ENCODE measurements at places on chromosomes 2 and 18.

- DNase-seq = no peak
These were observed 283.4 kb upstream of the PARD3B start for GRCh38 chr2:204261846-204262245.

DNA sequence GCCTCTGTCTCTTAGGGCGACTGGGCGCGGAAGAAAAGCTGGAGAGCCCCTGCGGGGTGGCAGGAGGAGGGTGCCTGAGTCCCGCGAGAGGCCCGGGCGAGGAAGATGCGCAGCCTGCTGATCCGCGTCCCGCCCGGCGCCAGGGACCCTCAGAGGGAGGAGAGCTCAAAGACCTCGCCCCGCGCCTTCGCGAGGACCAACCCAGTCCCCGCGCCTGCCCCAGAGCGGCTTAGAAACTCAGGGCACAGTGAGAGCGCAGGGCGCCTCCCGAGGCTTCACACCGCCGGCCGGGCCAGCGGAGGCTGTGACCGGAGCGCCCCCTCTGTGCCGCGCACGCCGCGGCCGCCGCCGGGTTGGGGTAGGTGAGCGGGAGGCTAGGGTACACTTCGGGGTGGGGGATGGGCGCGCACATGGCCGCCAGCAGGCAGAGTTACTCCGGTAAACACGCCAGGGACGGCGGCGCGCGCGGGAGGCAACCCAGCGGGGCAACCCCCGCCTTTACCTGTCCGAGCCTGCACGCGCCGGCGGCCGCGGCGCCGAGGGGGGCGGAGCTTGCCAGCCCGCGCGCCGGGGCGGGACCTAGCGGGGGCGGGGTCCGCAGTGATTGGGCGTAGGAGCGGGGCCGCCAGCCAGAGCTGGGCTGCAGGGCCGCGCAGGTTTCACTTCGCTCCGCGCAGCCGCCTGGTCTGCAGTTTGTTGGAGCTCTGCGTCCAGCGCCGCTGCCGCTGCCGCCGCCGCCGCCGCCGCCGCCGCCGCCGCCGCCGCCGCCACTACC, at the start of gene BCL2L11:
BCL2L11 (plus strand) TSS at position 662 of the 775 bp plus-strand sequence. CDS start 2,832 bp downstream, outside the sequence.
- DNase-seq = peak; percentile 95

DNA sequence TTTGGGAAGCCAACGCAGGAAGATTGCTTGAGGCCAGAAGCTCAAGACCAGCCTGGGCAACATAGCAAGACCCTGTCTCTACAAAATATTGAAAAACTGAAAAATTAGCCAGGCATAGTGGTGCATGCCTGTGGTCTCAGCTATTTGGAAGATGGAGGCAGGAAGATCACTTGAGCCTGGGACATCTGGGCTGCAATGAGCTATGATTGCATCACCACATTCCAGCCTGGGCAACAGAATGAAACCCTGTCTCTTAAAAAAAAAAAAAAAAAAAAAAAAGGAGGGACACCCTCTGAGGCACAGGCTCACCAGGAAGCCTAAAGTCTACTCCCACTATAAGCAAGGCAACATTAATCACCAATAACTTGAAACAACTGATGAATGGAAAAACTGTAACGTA, 151.1 kb downstream of the CCDC148 start:
- no peak for DNase-seq

GRCh38 chr18:73476031-73476430, 608.2 kb upstream of the NETO1 start:
- no peak for DNase-seq

GRCh38 chr2:12205086-12205485, 458.7 kb downstream of the LPIN1 start:
- no peak for DNase-seq

DNA sequence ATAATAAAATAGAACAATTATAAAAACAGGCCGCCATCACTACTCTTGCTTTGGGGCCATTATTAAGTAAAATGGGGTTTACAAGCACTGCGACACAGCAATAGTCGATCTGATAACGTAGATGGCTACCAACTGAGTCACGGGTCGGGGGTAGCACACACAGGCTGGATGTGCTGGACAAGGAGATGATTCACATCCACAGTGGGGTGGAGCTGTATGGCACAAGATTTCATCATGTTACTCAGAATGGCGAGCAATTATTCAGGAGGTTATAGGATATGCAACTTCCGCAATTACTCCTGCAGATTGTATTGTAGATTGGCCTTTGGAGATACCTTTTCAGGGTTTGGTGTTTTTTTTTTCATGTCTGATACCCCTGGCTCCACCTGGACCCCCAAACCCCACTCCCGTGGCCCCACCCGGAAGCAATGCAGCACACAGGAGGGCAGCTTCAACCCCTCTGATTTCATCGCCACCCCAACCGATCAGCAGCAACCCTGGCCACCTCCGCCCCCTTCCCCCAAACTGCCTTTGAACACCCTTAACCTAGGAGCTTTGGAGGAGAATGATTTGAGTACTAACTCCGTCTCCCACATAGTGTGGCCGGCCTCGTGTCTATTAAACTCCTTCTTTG, 21.4 kb upstream of the MLPH start:
- no peak for DNase-seq

DNA sequence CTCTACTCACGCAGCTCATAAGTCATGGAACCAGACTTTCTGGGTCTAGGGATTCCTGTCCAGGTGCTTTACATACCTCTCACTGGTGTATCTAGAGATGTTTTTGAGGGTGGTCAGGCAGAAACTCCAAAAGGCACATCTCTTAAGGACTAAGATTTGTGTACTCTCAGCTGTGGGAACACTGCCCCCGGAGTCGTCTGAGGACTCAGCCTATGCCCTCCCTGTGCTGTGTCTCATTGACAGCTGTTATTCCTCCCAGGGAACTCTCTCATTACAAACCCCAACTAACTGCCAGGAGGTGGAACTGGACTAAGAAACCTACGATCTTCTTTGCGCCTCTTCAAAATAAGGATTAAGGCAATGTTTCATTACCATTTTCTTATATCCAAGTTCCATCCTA, 293.9 kb upstream of the DLGAP1 start:
- no peak for DNase-seq

- peak; percentile 37 for DNase-seq
These were observed at the start of gene SCN7A for GRCh38 chr2:166494140-166494624. SCN7A (minus strand) TSS chr2:166494249; CDS start chr2:166477696, 16,553 bp downstream.

DNA sequence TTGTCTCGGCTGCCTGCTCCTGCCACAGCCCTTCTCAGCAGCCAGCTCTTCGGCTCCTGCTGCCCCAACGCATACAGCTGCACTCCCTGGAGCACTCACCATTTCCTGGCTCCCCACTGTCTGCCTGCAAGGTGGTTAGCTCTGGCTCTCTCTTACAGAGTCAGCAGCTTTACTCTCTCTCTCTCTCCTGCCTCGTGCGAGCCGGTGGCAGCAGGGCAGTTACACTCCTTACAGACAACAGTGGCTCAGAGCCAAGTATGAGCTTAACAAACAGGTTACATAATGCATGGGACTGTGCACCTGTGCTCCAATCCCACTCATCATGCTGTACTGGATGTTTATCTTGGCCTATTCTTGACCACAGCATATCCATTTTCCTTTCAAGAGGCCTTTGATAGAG, 47.4 kb upstream of the DNAJC10 start:
- DNase-seq = peak; percentile 100

DNA sequence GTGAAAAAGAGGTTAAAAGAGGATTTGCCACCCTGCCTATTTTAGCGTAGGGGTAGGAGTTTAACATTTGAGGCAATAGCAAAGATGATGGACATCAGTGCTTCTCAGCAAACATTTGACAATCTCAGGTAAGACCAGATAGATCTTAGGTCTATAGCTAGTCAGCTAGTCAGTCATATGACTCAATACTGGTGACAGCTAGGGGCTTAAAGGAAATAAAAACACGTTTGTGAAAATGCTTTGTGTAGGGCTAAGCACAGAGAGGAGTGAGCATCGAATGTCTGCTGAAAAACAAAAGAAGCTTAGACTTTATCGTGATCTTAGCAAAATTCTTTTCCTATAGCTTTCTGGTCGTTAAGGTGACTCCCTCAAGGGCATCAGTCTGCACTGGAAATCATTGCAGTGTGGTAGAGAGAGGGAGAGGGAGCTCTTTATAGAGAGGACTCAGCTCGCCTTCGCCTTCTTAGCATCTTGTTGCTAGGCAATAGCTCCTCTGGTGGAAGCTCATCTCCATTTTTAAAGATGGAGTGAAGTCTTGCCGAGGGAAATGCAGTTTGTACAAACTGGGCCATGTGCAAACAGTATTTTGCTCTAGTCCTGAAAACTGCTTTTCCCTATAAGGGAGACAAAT, 62.8 kb upstream of the SLC38A11 start:
- DNase-seq = no peak

GRCh38 chr2:235215248-235215647, 263.4 kb downstream of the SH3BP4 start:
- peak; percentile 32 for DNase-seq

DNA sequence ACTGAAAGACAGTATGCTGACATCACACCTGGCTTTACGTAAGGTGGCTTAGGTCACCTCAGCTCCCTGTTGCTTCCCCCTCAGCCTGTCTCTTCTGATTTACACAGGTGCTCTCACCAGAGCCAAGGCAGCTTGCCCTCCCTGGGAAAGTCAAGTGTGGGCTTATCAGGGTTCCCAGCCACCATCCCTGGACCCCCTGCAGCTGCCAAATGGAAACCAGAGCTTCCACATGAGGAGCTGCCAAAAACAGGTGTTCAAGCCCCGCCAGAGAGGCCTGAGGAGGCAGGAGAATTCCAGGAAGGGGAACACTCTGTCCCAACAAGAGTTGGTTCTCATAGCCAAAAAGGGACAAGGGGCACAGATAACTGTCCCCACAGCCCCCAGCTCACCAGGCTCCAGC, 266.7 kb downstream of the ATAD2B start:
- no peak for DNase-seq

DNA sequence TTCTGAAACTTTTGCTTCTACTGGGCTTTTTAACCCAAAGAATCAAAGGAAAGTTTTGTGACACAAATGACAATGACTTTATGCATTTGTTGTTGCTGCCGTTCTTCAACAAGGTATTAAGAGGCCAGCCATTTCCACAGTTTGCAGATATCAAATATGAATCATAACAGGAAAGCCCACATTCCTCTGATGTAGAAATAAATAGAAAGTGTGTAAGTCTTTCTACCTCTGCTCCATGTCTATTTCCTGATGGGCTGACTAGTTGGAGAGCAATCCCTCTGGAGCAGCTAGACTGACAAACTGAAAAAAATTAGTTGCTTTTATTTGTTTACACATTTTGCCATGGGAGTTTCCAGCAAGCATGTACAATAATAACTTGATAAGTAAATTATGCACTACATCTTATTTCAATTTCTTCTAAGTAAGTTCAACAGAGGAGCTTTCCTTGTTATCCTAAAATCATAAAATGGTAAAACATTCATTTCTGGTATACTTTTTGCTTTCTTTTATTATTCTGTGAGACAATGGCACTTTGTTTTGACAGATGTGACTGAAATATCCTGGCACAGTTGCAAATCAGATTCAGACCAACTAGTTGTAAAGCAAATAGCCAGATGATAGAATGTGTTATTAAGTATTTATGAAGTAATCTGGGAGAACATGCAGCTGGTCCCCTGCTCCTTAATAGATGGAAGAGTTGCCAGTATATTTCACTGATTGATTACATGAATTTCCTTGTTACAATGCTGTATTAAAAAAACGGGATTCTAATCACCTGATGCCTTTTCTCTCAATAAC, 266.7 kb downstream of the METTL4 start:
- DNase-seq = no peak

DNA sequence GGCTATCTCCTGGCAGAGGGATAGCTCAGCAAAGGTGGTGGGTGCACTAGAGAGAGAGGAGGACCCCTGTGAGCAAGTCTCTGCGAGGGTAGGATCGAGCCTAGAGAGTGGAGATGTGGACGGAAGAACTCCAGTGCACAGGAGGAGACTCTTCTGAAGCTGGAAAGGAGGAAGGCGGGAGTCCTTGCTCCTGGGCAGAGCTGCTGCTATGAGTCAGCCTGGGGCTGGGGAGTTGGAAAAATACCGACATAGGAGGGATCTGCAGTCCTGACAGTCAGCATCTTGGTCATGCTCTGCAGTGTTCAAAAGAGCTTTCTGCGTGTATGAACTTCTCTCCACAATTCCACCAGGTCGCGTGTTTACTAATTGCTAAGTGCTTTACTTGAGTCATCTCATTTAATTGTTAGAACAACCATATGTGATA, 233.8 kb downstream of the LDLRAD4 start:
- DNase-seq = no peak

- peak; percentile 51 for DNase-seq
These were observed 49.9 kb upstream of the DAPL1 start for GRCh38 chr2:158745067-158745865.

DNA sequence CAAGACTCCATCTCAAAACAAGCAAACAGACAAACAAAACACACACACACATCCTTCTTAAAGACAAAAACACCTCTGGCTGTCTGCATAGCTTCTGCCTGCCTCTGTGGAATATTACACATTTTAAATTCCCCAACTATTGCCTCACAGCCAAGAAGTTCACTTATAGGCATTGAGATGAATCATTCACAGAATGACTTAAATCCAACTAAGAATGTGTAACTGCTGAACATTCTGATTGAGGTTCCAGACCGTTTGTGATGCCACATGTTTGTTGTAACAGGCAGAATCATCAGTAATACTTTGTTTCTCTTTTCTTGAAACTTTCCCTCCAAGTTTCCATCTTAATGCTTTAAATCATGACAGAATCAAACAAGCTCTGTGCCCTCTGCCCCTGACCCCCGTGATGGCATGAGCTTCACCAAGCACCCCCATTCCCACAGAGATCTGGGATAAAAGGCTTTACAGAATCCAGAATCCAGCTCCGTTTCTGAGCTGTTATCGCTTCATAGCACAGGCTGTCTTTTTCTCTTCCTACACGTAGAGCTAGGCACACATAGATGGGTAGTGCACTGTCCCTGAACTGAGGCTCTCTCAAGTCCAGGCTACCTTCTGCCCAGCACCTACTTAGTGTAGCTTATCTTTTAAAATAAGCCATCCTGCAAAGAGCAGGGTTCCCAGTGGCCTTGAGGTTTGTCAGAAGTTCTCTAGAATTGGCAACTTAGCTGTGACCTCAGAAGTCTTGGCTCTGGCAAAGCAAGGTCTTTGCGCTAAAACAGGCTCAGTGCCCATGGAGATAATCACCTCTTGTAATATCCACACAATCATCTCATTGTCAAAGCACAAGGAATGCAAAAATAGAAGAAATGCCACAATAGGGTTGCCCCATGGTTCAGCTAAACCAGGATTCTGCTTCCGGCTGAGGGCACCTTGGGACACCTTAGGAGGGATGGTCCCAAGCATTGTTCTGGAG, 32.9 kb downstream of the EPAS1 start:
- DNase-seq = no peak

- no peak for DNase-seq
These were observed 652 bp downstream of the SH3YL1 start for GRCh38 chr2:263022-263738.

DNA sequence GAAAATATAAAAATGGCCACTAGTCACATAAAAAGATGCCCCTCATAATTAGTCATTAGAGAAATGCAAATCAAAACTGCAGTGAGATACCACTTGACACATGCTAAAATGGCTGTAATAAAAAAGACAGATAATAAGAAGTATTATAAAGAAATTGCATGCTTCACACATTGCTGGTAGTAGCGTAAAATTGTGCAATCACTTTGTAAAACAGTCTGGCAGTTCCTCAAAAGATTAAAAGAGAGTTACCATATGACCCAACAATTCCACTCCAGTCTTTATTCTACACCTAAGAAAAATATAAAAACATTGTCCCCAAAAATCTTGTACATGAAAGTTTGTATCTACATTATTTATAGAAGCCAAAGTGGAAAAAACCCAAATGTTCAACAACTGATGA, 170.6 kb upstream of the FIGN start:
- no peak for DNase-seq
